A549 treated with DMSO at 1 μM for 4 hours (cell line): ENCODE measurements at places on chromosomes 4 and X. TPM values are rescaled to one million over a fixed set of nuclear protein-coding genes. Genes with fewer than 3 reads are reported as not detected.

Gene FANCB
- total RNA-seq = 3.2 to 4.5 TPM (median 4.1 TPM) in 5 replicates

Gene GLRA3
- total RNA-seq = not detected in 5 replicates

Gene RPA4
- 0.21 to 0.45 TPM (median 0.38 TPM) in 5 replicates for total RNA-seq

Gene ZNF157
- total RNA-seq = 0.03 TPM in 1 of 5 replicates, not detected in the others
